Dermis blood vessel endothelial cell (primary cell): ENCODE measurements at places on chromosomes 5 and 9. TPM values are rescaled to one million over a fixed set of nuclear protein-coding genes. Genes with fewer than 3 reads are reported as not detected.

SLF1 gene
- 11.3 and 19.6 TPM in 2 replicates for total RNA-seq

C5orf52 gene
- total RNA-seq = not detected in 2 replicates

DRD1 gene
- not detected in 2 replicates for total RNA-seq

SH3PXD2B gene
- total RNA-seq = 15.0 and 29.4 TPM in 2 replicates

SLC23A1 gene
- total RNA-seq = not detected in 2 replicates

ELP1 gene
- total RNA-seq = 37.1 and 51.6 TPM in 2 replicates

ELAVL2 gene
- 0.47 and 0.68 TPM in 2 replicates for total RNA-seq

FAM221B gene
- not detected in 2 replicates for total RNA-seq

PPP3R2 gene
- not detected in 2 replicates for total RNA-seq

C1QTNF2 gene
- 0.17 and 0.28 TPM in 2 replicates for total RNA-seq

PCSK5 gene
- 1.9 and 3.4 TPM in 2 replicates for total RNA-seq

ANKRD18A gene
- total RNA-seq = under 0.01 TPM in 1 of 2 replicates, not detected in the other
